ENCODE measurements at places on chromosomes 12 and 14. TPM values are rescaled to one million over a fixed set of nuclear protein-coding genes. Genes with fewer than 3 reads are reported as not detected.

NXPH4 gene
- total RNA-seq = 2.0 TPM

ATL1 gene
- 3.1 TPM for total RNA-seq

PMCH gene
- total RNA-seq = not detected

SAMD15 gene
- total RNA-seq = 1.1 TPM

LIMA1 gene
- total RNA-seq = 48.9 TPM

- peaks cover 8% of the 10 kb centered on the region for H3K4me1 ChIP-seq
- no peak for DNase-seq
These were observed 6.7 kb upstream of the CD163L1 start for GRCh38 chr12:7450667-7451066.

- H3K4me1 ChIP-seq = no peaks in the 10 kb centered on the region
- no peak for DNase-seq
- H3K4me3 ChIP-seq = no peak overlapping the region
- H3K27ac ChIP-seq = no peak overlapping the region
These were observed 5.9 kb downstream of the NEMP1 start for GRCh38 chr12:57072661-57073060.

Measured in Calu3 (cell line).